ENCODE measurements at places on chromosomes 2 and 18. TPM values are rescaled to one million over a fixed set of nuclear protein-coding genes. Genes with fewer than 3 reads are reported as not detected.

The AP1S3 gene
- total RNA-seq = 0.47 TPM

The DUSP2 gene
- 0.82 TPM for total RNA-seq

The SLC5A7 gene
- not detected for total RNA-seq

The LRRC30 gene
- not detected for total RNA-seq

The CYTIP gene
- 0.82 TPM for total RNA-seq

The OR6B2 gene
- not detected for total RNA-seq

The OTX1 gene
- not detected for total RNA-seq

The MCFD2 gene
- 61.2 TPM for total RNA-seq

The CCDC74B gene
- total RNA-seq = 0.44 TPM

The EFR3B gene
- 8.7 TPM for total RNA-seq

DNA sequence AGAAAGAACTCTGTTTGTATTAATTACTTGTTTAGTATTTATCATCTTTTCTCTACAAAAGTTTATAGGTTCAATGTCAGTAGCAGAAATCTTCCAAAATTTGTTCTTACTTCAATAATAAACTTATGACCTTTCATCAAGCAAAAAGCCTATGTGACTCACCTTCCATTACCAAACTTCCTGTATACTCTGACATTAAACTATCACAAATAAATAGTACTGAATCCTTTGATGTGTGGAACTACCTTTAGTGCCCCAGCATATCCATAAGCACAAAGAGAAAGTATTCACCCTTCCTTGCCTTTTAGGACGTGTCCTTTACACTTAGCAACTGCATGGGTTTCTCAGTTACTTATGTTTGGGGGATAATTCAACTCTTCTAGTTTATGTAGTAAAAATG is 166.0 kb downstream of the EHBP1 start:
- H3K4me3 ChIP-seq = no peak overlapping the region
- no peak overlapping the region for H3K27ac ChIP-seq
- H3K27me3 ChIP-seq = no peaks in the 10 kb centered on the region

- no peaks in the 10 kb centered on the region for H3K27me3 ChIP-seq
- no peak overlapping the region for H3K4me3 ChIP-seq
- H3K4me1 ChIP-seq = peaks cover 5% of the 10 kb centered on the region
- no peak overlapping the region for H3K27ac ChIP-seq
- DNase-seq = no peak
- no peaks in the 10 kb centered on the region for H3K36me3 ChIP-seq
These were observed 215.6 kb upstream of the PID1 start for GRCh38 chr2:229486673-229487072.

GRCh38 chr2:74530239-74531187 is 780 bp downstream of the HTRA2 start:
- peaks cover 61% of the 10 kb centered on the region for H3K36me3 ChIP-seq
- no peaks in the 10 kb centered on the region for H3K27me3 ChIP-seq
- H3K4me1 ChIP-seq = peaks cover 49% of the 10 kb centered on the region
- peak overlapping the region; percentile 97 for H3K4me3 ChIP-seq

GRCh38 chr2:142989273-142990204 is 112.1 kb downstream of the KYNU start:
- no peaks in the 10 kb centered on the region for H3K4me1 ChIP-seq
- no peaks in the 10 kb centered on the region for H3K27me3 ChIP-seq
- no peak overlapping the region for H3K27ac ChIP-seq
- no peak for DNase-seq
- H3K36me3 ChIP-seq = no peaks in the 10 kb centered on the region

GRCh38 chr2:232890896-232891601 is 21.0 kb downstream of the SNORC start:
- no peaks in the 10 kb centered on the region for H3K36me3 ChIP-seq
- peaks cover 7% of the 10 kb centered on the region for H3K4me1 ChIP-seq
- peak; percentile 12 for DNase-seq

DNA sequence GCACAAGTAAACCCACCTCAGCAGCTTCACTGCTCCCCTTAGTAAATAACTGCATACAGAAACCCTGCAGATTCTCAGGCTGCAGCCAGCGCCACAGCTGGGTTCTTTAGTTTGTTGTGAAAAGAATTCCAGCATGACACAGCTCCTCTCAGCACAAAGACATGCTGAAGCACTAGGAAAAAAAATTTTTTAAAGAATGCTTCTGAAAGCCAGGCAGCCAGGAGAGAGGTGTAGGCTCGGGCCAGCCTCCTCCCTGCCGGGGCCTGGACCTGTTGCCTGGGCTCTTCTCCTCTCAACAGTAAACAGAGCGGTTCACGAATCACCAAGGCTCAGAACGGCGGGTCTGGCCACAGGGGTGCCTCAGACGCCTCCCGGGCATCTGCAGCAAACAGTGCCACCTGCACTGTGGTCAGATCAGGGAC is 95.7 kb upstream of the POU3F3 start:
- no peak overlapping the region for H3K27ac ChIP-seq
- peaks cover 65% of the 10 kb centered on the region for H3K27me3 ChIP-seq
- no peaks in the 10 kb centered on the region for H3K36me3 ChIP-seq
- no peak for DNase-seq

- DNase-seq = no peak
- no peak overlapping the region for H3K27ac ChIP-seq
- no peaks in the 10 kb centered on the region for H3K36me3 ChIP-seq
- no peak overlapping the region for H3K4me3 ChIP-seq
- H3K4me1 ChIP-seq = no peaks in the 10 kb centered on the region
These were observed 4.8 kb downstream of the FAM228A start for GRCh38 chr2:24179683-24180082.

DNA sequence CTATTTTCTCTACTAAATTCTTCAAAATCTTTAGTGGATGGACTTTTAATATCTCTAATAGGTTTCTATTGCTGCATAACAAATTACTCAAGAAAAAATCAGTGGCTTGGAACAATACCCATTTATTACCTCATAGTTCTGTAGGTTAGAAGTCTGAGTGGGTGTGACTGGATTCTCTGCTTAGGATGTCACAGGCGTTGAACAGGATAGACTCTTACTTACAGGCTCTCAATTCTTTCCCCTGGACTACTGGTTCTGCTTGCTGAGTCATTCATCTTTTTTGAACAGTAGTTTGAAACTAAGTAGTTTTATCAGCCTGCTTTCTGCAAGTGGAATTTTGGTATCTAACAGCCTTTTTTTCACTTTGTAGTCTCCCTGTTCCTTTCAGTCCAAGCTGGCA is 265.4 kb downstream of the ZNF385B start:
- no peaks in the 10 kb centered on the region for H3K27me3 ChIP-seq
- no peaks in the 10 kb centered on the region for H3K4me1 ChIP-seq
- no peak for DNase-seq

GRCh38 chr2:9844576-9844975 is 1.3 kb downstream of the TAF1B start:
- H3K4me1 ChIP-seq = peaks cover 11% of the 10 kb centered on the region
- H3K27me3 ChIP-seq = no peaks in the 10 kb centered on the region
- peak overlapping the region; percentile 76 for H3K4me3 ChIP-seq
- H3K36me3 ChIP-seq = peaks cover 14% of the 10 kb centered on the region
- H3K27ac ChIP-seq = no peak overlapping the region

DNA sequence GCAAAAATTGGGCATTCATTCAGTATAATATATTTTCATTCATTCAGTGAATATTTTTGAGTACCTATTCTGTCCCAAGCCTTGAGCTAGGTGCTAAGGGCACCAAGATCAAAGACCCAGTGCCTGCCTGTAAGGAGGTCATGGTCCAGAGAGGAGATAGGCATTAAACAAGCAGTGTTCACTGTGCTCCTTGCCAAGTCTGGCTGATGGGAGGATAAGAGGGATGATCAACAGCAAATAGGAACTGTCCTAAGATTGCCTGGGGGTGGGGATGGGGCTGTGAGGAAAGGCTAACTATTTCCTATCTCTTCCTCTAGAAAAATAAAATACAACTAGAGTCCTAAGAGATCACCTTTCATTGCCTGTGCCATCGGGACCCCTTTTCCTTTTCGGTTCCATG is 60.4 kb downstream of the SETBP1 start:
- no peak overlapping the region for H3K4me3 ChIP-seq
- H3K27me3 ChIP-seq = no peaks in the 10 kb centered on the region
- H3K36me3 ChIP-seq = no peaks in the 10 kb centered on the region
- DNase-seq = no peak

DNA sequence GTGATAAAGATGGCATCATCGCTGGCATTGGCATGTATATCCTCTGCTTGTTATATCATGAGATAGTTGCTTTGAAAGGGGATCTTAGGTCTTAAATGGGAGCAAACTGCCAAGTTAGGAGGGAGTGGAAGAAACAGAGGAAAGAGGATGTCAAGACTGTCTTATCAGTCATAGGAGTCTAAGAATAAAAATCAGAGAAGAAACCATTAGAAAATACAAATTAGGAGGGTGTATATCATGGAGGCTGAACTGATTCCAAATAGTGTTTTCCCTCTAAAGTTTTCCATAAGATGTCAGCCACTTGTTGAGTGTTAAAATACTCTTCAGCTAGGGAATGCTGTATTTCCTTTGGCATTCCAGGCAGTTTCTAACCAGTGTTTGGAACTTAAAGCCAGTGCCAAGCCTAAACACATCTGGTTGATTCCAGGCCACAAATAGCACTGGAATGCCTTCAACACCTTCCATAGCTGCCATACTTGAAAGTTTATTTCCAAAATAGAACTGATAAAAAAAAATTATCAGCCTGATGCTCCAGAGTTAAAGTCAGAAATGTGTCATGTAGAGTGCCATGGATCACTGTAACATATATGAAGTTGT is 129.4 kb downstream of the ZEB2 start:
- H3K36me3 ChIP-seq = peaks cover 53% of the 10 kb centered on the region
- H3K27me3 ChIP-seq = no peaks in the 10 kb centered on the region
- DNase-seq = no peak
- H3K27ac ChIP-seq = peak overlapping the region; percentile 61
- no peak overlapping the region for H3K4me3 ChIP-seq

DNA sequence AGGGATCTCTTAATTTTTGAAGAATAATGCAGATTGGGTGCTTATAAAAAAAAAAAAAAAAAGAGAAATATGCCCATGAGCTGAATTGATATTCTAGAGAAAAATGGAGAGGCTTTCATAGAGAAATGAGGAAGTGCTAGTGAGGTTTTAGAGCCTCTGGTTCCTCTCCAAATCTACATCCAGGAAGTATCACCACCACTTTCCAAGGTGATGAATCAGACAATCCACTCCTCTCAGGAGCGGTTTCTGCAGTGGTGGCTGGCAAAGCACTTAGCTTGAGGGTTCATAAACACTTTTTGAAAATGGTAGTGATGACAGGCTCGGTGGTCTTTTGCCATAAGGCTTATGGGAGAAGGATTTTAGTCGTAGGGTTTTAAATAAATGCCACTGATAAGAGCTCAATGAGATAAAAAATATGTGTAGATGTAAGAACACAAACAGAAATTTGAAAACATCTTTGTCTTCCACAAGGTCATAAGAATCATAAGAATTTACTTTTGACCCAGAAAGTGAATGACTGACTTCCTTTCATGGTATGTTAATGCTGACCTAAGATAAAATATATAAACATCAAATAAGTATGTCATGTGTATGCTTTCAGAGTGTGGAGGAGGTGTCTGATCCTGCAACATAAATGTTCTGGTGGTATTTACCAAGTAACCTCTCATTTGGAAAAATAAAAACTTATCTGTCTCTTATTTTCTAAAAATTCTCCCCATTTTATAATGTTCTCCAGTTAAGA is 42.1 kb upstream of the DSG1 start:
- H3K27ac ChIP-seq = peak overlapping the region; percentile 68
- H3K4me1 ChIP-seq = peaks cover 41% of the 10 kb centered on the region
- DNase-seq = no peak

- DNase-seq = no peak
- H3K27me3 ChIP-seq = no peaks in the 10 kb centered on the region
- H3K27ac ChIP-seq = no peak overlapping the region
- no peak overlapping the region for H3K4me3 ChIP-seq
These were observed 25.7 kb downstream of the LPIN1 start for GRCh38 chr2:11771971-11772615.

DNA sequence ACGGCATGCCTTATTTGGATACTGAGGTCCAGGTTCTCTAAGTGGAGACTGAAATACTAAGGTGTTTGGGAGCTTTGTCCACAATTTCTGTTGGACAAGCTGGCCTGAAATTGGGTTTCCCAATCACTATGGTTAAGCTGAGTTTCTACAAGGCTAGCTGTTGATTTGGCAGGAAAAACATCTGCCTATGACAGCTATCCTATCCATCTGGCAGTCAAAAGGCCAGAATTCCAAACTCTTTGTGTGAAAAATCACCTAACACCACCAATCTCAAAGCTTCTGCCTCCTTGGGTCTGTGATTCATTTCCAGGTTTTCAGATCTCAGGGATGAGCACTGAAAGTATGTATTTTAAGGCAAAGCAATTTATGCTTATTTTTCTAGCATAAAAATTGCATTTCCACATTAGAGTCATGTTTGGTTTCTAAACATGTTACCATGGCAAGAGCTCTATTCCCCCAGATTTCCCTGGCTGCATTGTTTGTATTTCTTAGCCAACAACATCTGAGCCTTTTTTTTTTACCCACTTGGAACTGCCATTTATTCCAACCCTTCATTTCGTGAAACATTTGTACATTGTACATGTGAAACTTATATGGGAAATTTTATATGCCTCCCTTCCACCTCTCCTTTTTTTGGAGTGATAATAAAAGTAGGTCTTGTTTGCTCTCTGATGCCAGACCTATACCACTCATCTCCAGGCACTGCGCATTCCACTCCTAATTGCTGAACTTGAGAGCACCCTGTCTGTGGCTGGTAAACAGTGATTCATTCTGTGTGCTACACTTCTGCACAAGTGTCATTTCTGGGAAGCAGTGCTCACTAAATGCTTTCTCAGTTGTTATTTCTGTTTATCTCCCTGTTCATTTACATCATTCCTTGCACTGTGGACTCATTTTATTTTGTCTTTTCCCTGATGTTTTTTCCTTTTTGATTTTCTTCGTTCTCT is 15.9 kb upstream of the CCDC85A start:
- H3K36me3 ChIP-seq = no peaks in the 10 kb centered on the region
- H3K4me1 ChIP-seq = no peaks in the 10 kb centered on the region
- DNase-seq = no peak
- no peaks in the 10 kb centered on the region for H3K27me3 ChIP-seq

GRCh38 chr2:200399636-200400035 is 93.1 kb downstream of the SPATS2L start:
- DNase-seq = no peak
- H3K4me3 ChIP-seq = no peak overlapping the region
- peaks cover 5% of the 10 kb centered on the region for H3K36me3 ChIP-seq

DNA sequence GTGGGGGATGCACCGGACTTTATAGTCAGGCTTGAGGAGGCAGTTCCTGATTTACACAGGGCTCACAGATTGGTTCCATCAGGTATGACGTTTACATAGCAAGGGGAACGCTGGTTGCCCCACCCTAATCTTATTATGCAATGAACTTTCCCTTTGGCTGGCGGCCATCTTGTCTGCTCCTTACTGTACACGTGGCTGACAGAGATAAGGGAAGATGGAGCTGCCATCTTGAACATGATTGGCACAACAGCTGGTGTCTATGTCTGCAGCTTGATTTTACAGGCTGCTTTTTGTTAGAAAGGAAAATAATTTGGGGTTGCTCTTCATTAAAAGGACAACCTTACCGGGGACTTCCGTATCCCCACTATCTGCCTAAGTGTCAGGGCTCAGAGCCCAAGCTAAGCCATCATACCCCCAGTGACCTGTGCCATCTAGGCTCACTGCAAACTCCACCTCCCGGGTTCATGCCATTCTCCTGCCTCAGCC is 33.5 kb upstream of the ATG16L1 start:
- H3K4me1 ChIP-seq = no peaks in the 10 kb centered on the region
- no peak overlapping the region for H3K27ac ChIP-seq
- no peaks in the 10 kb centered on the region for H3K27me3 ChIP-seq

Measured in left ventricle myocardium inferior (tissue), 1 donor.